Activated CD4-positive, alpha-beta T cell treated with anti-CD3 and anti-CD28 coated beads for 4 hours (primary cell): ENCODE measurements at places on chromosomes 6 and 20.

DNA sequence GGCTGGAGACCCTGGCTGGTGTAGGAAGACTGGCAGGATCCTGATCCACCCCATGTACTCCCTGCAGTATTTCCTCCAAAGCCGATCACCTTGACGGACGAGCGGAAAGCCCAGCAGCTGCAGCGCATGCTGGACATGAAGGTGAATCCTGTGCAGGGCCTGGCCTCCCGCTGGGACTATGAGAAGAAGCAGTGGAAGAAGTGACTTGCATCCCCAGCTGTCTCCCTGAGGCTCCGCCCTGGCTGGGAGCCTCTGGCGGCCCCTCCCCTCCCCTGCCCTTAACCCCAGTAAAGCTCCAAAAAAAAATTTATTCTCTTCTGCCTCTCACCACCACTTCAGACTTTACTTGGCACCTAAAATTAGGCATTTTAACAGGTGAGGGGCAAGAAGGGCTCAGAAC is 7.0 kb downstream of the COX4I2 start:
- DNase-seq, result no peak

- DNase-seq, result no peak
Observed at GRCh38 chr6:100065348-100065747, 71.3 kb upstream of the MCHR2 start.

DNA sequence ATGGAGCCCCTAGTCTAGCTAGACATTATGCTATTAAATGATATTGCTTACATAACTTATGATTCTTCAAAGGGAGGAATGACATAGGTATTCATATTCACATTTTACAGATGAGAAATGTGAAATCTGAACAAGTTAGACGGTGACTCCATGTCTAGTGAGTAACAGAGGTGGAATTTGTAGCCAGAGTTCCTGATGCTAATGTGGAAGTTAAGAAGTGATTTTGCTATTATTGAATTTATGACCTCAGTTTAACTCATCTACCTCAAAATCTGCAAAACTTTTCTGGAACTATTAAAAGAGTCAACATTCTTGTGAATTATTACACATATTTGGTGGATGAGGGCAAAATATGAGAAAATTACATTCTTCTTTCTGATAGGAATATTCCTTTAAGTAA is 347.6 kb upstream of the MMS22L start:
- DNase-seq, result no peak

DNA sequence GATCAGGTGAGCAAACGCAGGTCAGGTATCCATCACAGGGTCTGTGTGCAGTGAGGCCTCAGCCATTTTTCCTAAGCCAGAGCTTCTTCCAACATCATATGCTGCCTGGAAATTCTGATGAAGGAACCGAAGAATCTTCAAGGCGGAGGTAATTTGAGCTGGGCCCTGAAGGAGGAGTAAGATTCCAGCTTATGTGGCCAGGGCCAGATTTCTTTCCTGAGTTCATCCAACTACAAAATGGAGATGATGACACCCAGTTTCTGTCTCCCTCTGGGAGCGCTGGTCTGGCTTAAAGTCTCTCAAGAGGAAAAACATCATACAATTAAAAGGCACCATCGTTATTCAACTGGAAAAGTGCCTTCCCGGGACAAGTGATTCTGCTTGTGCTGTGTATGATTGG is 6.9 kb upstream of the MANBAL start:
- DNase-seq, result no peak

DNA sequence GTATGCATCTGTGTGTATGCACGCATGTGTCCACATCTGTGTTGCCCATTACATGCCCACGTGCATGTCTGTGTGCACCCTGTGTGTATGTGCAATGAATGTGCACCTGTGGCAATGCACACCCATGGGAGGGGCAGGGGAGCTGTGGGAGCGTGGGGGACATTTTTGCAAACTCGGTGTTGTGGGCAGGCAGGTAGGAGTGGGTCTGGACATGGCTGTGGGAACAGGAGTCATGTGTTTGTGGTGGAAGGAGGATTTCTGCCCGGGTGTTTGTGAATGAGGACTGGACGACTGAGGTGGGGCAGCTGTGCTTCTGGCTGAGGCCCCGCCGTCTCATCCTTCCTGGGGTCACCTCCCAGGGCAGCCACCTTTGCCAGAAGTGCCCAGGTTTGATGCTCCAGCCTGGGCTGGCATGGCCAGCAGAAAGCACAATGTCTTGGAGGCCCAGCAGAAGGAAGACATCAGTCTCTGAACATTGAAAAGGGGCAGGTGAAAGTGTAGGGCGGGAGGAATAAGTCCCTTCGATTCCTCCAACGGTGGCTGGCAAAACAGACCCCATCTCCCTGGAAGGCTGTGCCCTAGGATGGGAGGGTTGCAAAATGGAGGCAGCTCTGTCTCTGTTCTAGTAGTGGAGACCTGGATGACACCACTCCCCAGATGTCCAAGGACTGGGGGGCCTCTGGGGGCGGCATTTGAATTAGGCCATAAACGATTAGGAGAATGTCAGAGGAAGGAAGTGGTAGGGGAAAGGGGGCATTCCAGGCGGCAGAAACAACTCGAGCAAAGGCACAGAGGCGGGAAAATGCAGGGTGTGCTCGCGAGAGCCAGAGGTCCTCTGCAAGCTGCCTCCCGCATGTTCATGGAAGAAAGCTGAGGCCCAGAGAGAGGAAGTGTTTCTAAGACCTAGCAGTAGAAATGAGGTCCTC is 19.1 kb upstream of the ARMC12 start:
- DNase-seq, result no peak

GRCh38 chr6:34736823-34737222 is 20.5 kb upstream of the SNRPC start:
- no peak for DNase-seq

DNA sequence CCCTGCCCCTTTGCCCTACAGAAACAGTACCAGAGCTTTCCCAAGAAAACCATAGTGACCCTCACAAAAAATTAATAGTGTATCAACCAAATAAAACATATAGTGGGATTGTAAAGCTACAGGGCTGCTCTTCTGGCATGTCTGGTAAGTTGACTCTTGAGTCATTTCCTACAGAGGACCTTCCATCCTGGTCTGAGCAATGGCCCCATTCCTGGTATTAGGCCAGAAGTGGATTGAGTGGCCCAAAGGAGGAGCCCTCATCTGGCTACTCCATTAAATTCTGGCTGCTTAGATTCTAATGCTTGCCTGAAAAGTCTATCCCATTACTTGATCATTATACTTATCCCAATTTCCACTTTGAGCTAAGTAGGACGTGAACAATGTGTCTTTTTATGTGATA is 150.9 kb upstream of the HMGN3 start:
- DNase-seq, result no peak

DNA sequence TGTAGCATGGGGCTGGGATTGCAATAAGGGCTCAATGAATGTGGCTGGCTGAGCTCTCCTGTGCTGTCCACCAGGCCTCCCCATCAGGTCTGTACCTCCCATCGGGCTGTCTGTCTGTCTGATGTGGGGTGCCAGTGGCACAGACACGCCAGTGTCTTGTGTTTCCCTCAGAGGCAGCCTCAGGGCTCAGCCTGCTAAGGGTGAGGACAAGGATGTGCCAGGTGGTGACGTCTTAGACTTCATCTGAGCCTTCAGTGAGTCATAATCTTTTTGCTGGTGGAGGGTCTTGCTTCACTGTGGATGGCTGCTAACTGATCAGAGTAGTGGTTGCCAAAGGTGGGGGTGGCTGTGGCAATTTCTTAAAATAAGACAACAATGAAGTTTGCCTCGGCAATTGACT is 194.7 kb downstream of the NRN1 start:
- DNase-seq, result no peak

DNA sequence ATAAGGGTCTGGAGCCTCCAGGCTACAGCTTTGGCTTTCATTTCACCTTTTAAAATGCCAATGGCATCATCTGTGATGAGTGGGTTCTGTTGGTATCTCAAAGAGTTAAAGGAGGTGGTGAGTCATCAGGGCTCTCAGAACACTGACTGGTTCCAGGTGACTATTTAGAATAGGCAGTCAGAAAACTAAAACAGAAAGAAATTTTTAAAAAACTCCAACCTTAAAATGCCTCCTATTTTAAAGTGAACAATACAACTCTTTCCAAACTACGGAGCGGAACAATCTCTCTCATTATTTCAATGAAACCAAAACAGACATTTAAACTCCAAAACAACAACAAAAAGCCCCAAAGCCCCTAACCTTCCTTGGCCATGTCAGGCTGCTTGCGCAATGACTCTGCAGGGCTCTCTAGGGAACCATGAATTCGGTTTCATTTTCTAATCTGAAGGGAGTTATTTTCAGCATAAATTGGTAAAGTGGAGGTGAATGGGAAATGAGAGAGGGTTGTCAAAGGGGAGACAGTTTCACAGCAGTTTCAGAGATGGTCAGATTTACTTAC is 194.9 kb downstream of the KIF6 start:
- no peak for DNase-seq

DNA sequence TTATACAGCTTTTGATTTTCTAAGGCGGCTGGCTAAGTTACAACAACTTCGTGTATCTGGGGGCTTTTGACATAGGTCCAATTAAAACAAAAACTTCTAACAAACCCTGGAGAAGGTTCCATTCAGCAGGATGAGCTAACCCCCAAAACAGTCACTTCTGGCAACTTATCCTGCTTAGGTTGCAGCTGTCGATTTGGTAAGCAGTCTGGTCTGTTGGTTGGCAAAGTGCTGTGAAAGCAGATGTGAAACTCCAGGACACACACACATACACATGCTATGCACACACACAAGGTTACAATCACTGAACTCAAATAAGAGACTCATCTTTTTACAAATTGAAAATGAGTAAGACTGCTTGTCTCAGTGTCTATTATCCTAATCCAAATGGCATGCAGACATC is 119.0 kb upstream of the STMND1 start:
- no peak for DNase-seq

GRCh38 chr20:51639206-51639832 is 96.8 kb upstream of the NFATC2 start:
- DNase-seq, result peak; percentile 36

DNA sequence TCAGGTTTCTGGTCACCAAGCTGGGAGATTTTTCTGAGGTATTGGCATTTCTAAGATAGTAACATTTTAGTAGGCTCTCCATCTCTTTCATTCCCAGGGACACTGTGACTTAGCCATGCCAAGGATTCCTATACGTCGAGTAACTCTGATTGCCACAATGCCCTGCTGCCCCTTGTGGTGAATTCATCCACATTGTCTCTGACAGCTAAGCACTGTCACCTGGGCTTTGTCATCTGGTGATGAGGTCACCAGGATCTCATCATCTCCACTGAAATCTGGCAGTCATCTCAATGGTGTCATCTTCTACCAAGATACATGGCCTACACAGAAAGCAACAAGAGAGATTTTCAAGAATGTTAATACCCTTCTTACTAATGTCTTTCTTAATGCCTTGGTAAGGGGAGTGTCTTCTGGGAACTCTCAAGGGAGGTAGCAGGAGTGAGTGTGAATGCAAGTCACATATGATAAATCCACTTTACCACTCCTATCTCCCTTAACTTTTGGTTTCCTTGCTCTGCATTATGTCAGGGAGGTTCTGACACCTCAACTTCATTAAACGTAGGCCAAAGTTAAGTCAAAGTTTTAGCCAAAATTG is 246.7 kb downstream of the CD109 start:
- DNase-seq, result no peak

- no peak for DNase-seq
Observed at GRCh38 chr6:156910938-156911337, 133.8 kb downstream of the ARID1B start.

- DNase-seq, result no peak
Observed at GRCh38 chr20:49412953-49413352, 69.5 kb downstream of the KCNB1 start.

GRCh38 chr6:109840796-109841195 is 137.3 kb upstream of the GPR6 start:
- DNase-seq, result no peak
